H9 (cell line): ENCODE measurements at places on chromosomes 6 and 20.
A peak's percentile ranks its signal among the peaks of the same experiment; 100 is the strongest.

DNA sequence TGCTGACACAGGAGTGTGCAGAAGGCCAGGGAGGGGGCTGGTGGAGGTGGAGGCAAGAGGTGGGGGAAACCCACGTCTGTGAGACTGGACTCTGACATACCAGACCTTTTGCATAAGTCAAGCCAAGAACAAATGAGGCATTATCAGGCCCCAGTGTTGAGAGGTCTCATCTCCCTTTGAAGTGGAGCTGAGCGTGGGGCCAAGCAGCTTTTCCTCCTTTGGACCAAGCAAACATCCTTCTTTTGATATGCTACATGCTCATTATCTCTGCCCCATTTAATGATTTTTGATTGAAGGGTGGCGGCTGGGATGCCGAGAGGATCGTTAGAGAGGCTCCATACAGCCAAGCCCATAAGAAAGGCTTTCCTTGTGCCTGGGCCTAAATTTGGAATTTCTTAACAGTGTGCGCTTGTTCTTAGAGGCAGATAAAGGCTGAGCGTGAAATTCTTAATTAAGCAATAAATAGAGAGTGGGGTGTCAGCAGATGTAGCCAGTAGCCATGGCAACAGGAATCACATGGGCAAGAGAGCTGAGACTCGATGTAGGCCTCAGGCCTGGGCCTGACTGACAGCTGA, 244.5 kb downstream of the PKHD1 start:
- DNase-seq: no peak

- peak; percentile 59 for DNase-seq
Observed at GRCh38 chr6:44133003-44133931, 5.9 kb downstream of the TMEM63B start.

- no peak for DNase-seq
Observed at GRCh38 chr6:36908747-36909146, 23.0 kb downstream of the C6orf89 start.

DNA sequence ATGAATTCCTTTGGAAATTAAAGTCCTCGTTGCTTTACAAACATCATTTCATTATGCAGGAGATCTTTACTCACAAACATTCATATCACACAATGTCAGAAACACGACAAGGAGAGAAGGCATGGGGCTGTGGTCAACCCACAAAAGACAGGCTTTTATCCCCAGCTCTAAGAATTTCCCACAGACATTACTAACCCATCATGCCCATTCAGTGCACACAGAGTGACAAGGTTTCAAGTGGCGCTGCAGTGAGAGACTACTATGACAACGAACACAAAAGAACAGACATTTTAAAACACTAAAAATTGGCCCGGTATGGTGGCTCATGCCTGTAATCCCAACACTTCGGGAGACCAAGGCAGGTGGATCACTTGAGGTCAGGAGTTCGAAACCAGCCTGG, 579.8 kb upstream of the AGPAT4 start:
- no peak for DNase-seq

- no peak for DNase-seq
Observed at GRCh38 chr20:9200620-9201019, 131.7 kb downstream of the PLCB4 start.
